Activated naive CD4-positive, alpha-beta T cell treated with anti-CD3 and anti-CD28 coated beads for 36 hours (primary cell): ENCODE measurements at places on chromosomes 2 and 18.

- DNase-seq, result no peak
Measured at GRCh38 chr2:150491943-150492342, 4.5 kb upstream of the RND3 start.

GRCh38 chr2:208584378-208584985 lies 177.9 kb downstream of the PTH2R start:
- DNase-seq, result no peak

- DNase-seq, result no peak
Measured at GRCh38 chr2:230706053-230706521, 6.6 kb upstream of the CAB39 start.

GRCh38 chr18:59916746-59917145 lies 16.9 kb downstream of the PMAIP1 start:
- DNase-seq, result no peak

DNA sequence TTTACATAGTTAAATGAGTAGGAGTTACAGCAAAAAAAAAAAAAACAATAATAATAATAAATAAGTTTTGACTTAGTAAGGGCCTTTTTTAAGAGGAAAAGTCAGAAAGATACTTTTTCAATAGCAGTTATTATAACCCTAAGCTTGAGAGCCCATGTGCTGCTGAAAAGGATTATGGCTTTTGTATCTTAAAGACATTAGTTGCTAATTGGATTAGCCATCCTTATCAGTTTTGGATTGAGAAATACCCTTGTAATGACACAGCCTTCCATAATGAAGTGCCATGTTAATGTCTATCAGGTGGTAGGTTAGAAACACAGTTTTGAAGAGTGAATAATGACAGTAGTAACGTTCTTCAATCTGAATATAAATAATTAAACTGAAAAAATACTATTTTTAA lies 554.0 kb downstream of the RIT2 start:
- no peak for DNase-seq

- no peak for DNase-seq
Measured at GRCh38 chr2:241560162-241560882, 1.8 kb downstream of the BOK start.

DNA sequence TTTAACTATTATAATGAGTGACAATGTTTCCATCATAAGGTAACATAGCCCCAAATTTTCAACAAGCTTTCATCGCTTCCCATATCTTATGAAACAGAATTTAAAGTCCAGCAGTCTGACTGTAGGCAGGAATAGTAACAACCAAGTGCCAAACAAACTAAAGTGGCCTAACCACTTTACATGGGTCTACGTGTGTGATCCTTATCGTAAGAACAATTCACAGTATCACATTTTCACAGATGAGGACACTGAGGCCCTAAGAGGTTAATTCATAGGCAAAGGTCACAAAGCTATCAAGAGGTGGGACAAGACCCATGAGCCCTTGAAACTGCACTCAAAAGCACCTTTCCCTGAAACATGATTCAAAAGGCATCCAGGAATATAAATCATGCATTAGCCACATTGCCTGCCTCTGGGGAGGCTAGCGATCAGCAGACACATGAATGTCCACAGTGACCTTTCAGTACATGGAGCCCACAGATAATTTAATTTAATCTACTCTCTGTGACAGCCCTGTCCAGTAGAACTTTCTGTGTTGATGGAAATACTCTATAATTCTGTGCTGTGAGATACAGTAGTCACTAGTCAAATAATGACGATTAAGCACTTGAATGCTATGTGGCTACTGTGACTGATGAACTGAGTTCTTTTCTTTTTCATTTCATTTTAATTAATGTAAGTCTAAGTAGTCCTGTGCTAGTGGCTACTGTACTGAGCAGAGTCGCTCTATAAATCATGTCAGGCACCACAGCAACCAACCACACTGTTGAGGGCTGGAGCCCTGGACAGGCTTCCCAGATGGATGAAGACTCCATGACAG lies 30.3 kb downstream of the KIDINS220 start:
- DNase-seq, result no peak

- no peak for DNase-seq
Measured at GRCh38 chr2:143121079-143121478, 8.1 kb upstream of the ARHGAP15 start.

DNA sequence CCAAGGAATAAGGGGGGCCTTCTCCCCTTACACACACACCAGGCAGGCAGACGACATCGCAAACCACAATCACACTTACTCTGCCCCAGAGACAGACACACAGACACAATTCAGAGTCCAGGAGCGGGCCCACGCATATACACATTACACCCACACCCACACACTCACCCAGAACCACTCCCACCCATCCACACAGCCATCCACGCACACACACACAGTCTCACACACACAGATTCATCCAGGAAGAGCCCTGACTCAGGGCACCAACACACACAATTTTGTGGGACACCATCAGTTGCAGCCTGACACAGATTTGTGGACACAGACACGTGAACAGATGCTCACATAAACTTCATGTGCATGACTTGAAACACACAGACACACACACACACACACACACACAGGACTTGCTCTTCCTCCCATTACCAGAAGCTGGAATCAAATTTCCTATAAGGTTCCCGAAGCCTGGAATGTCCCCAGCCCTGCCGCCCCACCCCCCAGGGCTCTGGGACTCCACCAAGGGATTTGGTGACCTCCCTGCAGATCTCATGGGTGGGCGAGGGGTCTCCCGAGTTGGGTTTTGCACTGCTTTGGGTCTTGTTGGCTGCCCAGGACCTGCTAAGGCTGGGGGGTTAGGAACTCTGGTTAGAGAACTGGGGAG lies 23.5 kb downstream of the TNS1 start:
- no peak for DNase-seq

GRCh38 chr18:21441670-21442069 lies 158.8 kb downstream of the ESCO1 start:
- no peak for DNase-seq

DNA sequence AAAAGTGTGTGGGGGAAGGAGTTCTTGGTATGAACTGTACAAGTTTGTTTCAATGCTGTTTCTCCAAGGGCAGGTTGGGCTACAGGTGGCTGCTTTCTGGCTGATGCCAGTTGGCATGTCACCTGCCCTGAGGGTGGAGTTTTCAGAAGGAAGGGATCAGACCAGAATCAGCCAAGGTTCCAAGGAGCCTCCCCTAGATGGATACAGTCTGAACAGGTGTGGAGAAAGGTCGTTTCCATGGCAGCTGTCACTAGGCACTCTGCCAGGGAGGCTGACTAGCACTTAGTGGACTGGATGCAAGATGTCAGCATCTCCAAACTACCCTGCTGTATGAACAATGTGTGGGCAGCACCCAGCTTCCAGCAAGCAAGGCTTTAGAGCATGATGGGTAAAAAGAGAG lies 444.4 kb upstream of the HNRNPA3 start:
- no peak for DNase-seq

GRCh38 chr2:192398236-192398635 lies 203.5 kb upstream of the TMEFF2 start:
- no peak for DNase-seq
